ENCODE measurements at places on chromosomes 5 and 9.
A peak's percentile ranks its signal among the peaks of the same experiment; 100 is the strongest.

- no peak for DNase-seq
- peaks cover 87% of the 10 kb centered on the region for H3K27me3 ChIP-seq
- peak overlapping the region; percentile 60 for H3K4me3 ChIP-seq
- H3K27ac ChIP-seq, result no peak overlapping the region
- peaks cover 4% of the 10 kb centered on the region for H3K36me3 ChIP-seq
Measured at GRCh38 chr5:115815693-115816225, 700 bp downstream of the CDO1 start.

DNA sequence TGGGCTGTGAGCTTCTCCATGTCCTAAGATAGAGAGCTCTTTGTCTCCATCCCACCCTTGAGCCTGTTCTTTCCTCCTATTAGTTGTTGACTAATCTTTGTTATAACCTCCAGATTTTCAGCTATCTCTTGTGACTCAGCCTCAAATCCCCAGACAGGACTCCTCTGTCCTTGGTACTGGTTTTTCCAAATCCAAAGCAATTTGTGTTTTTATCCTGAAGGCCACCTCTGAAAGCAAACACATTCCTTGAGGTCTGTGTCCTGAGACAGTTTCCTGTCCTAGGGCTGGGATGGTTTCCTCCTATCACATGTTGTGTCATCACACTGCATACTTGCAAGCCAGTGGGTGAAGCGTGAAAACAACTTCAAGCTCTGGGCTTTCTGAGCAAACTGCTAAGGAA lies 8.5 kb downstream of the TNC start:
- H3K4me3 ChIP-seq, result no peak overlapping the region
- no peaks in the 10 kb centered on the region for H3K4me1 ChIP-seq
- no peaks in the 10 kb centered on the region for H3K36me3 ChIP-seq
- no peak overlapping the region for H3K27ac ChIP-seq
- peaks cover 54% of the 10 kb centered on the region for H3K27me3 ChIP-seq
- DNase-seq, result no peak

DNA sequence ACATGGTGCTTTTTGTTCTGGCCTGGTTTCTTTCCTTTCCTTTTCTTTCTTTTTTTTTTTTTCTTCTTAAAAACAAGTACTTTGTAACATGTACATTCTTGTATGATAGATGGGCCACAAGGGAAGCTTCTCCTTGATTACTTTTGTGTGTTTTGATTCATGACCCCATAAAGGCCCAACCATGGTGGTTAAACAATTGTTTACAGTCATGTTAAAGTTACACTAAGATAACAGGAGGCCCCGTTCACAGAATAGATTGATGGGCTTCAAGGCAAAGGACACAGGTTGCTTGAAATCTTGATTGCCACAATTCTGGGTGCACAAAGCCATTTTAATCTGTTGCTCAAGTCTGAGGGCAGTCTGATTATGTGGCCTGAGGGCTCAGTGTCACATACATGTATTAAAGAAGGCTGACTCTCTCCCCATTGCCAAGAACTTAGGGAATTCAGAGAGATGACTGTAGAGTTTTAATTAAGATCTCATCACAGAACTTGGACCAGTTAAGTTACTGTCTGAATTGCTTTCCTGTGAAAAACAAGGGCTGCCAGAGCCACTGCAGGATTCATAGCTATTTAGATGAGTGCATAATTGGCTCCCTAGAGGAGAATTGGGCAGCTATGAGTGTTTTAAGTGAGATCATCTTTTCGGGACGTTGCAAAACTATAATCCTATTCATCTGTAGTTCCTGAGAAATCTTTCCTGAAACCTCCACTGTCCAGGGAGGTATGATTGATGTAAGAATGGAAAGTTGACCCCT lies 163.4 kb downstream of the TLE4 start:
- H3K4me1 ChIP-seq, result no peaks in the 10 kb centered on the region
- no peak overlapping the region for H3K4me3 ChIP-seq
- H3K36me3 ChIP-seq, result no peaks in the 10 kb centered on the region
- no peak for DNase-seq
- no peaks in the 10 kb centered on the region for H3K27me3 ChIP-seq

DNA sequence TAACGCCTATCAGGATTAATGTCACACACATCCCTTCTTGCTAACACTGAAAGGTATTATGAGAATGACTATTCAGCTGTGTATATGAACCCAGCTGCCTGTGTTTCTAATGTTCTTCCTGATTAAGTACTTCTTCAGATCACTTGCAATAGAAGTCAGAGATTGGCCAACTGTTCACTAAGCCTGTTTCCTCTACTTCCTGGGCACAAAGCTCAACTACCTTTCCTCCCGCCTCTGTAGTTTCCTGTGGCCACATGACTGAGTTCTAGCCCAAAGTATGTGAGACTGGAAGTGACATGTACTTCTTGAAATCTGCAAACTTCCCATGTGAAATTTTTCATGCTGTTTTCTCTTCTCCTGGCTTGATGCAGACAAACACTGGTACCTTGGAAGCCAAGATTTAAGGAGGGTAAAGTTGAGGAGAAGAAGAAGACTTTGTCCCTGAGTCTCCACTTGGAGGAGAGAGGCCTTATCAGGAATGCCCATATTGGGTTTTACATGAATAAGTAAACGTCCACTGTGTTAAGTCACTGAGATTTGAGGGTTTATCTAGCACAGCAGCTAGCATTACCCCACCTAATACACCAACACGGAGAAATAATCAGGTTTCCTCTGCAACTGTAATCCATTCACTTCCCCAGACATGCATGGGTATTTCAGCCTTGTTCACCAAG lies 58.6 kb downstream of the SLIT3 start:
- peaks cover 19% of the 10 kb centered on the region for H3K27me3 ChIP-seq
- no peak for DNase-seq
- H3K4me1 ChIP-seq, result no peaks in the 10 kb centered on the region
- H3K4me3 ChIP-seq, result no peak overlapping the region
- no peak overlapping the region for H3K27ac ChIP-seq

DNA sequence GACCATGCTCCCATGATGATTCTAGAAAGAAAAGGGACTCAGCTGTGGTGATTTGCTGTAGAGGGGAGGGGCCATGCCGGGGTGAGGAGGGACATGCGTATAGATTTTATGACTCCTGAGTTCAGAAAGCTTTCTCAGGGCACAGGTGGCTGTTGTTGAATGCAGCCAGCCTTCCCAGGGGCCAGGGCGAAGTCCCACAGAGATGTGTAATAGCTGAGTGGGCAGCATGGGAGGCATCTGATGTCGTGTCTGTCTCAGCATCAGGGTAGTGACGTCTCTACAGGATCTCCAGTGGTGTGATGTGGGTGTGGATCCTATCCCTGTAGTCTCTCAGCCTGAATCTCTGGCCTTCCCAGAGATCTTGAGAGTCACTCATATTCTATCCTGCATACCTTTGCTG lies 7.8 kb upstream of the BOD1 start:
- no peak for DNase-seq
- H3K27me3 ChIP-seq, result peaks cover 21% of the 10 kb centered on the region
- H3K4me1 ChIP-seq, result no peaks in the 10 kb centered on the region
- no peak overlapping the region for H3K4me3 ChIP-seq
- no peaks in the 10 kb centered on the region for H3K36me3 ChIP-seq
- no peak overlapping the region for H3K27ac ChIP-seq

GRCh38 chr5:81749561-81750307 lies 1.2 kb downstream of the SSBP2 start:
- peaks cover 3% of the 10 kb centered on the region for H3K4me1 ChIP-seq
- peak overlapping the region; percentile 90 for H3K4me3 ChIP-seq
- peaks cover 13% of the 10 kb centered on the region for H3K36me3 ChIP-seq
- DNase-seq, result peak; percentile 28
- H3K27ac ChIP-seq, result peak overlapping the region; percentile 72
- peaks cover 7% of the 10 kb centered on the region for H3K27me3 ChIP-seq

- H3K27me3 ChIP-seq, result peaks cover 9% of the 10 kb centered on the region
- no peak for DNase-seq
Measured at GRCh38 chr5:174547814-174548213, 176.6 kb upstream of the MSX2 start.

DNA sequence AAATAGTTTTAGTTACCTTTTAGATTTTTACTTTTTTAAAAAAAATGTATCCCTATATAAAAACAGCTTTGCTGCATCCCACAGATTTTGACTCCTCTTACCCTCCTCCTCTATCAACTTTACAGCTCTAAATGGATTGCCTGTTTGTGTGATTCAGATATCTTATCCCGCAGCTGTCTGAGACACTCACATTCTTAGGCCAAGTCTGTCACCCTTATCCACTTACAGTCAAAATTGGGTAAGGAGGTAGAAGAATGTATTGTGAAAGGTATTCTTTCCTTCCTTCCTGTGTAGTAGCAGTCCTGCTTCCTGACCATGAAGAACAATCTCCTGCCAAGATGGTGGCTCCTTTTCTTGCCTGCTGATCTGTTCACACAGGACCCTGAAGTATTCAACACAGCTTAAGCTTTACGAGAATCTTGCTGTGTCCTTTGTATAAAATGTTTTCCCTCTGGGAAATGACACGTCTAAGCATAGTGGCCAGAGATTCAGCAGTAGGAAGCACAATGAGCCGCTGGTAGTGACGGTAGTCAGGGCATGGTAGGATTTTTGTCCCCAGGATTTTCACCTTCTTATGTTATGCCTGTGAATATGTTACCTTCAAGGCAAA lies 67.7 kb upstream of the ST8SIA4 start:
- no peak for DNase-seq
- H3K27ac ChIP-seq, result no peak overlapping the region
- no peaks in the 10 kb centered on the region for H3K4me1 ChIP-seq
- H3K36me3 ChIP-seq, result no peaks in the 10 kb centered on the region

- no peaks in the 10 kb centered on the region for H3K4me1 ChIP-seq
- H3K4me3 ChIP-seq, result no peak overlapping the region
- H3K27ac ChIP-seq, result no peak overlapping the region
- H3K27me3 ChIP-seq, result peaks cover 17% of the 10 kb centered on the region
Measured at GRCh38 chr9:69573651-69574050, 98.5 kb downstream of the APBA1 start.

GRCh38 chr5:72170101-72170500 lies 62.8 kb downstream of the MAP1B start:
- no peaks in the 10 kb centered on the region for H3K4me1 ChIP-seq
- peaks cover 38% of the 10 kb centered on the region for H3K27me3 ChIP-seq
- no peak overlapping the region for H3K27ac ChIP-seq
- H3K4me3 ChIP-seq, result no peak overlapping the region
- DNase-seq, result no peak

GRCh38 chr5:127785098-127785927 lies 82.1 kb downstream of the CCDC192 start:
- peak overlapping the region; percentile 34 for H3K4me3 ChIP-seq
- H3K36me3 ChIP-seq, result peaks cover 4% of the 10 kb centered on the region
- H3K27ac ChIP-seq, result peak overlapping the region; percentile 88
- H3K27me3 ChIP-seq, result peaks cover 12% of the 10 kb centered on the region
- DNase-seq, result peak; percentile 14
- peaks cover 21% of the 10 kb centered on the region for H3K4me1 ChIP-seq

- peak overlapping the region; percentile 98 for H3K4me3 ChIP-seq
- H3K36me3 ChIP-seq, result peaks cover 21% of the 10 kb centered on the region
- H3K4me1 ChIP-seq, result peaks cover 55% of the 10 kb centered on the region
- peak overlapping the region; percentile 27 for H3K27ac ChIP-seq
- no peaks in the 10 kb centered on the region for H3K27me3 ChIP-seq
Measured at GRCh38 chr5:123514615-123515355, 2.8 kb downstream of the CSNK1G3 start.

GRCh38 chr9:108478431-108479332 lies 377.1 kb downstream of the ACTL7B start:
- no peaks in the 10 kb centered on the region for H3K27me3 ChIP-seq
- H3K36me3 ChIP-seq, result no peaks in the 10 kb centered on the region
- H3K4me1 ChIP-seq, result no peaks in the 10 kb centered on the region
- no peak for DNase-seq

GRCh38 chr9:127977884-127978647 lies 2.7 kb downstream of the EEIG1 start:
- peak overlapping the region; percentile 99 for H3K27ac ChIP-seq
- DNase-seq, result no peak
- H3K4me1 ChIP-seq, result peaks cover 57% of the 10 kb centered on the region

GRCh38 chr5:174532455-174533453 lies 191.6 kb upstream of the MSX2 start:
- H3K4me3 ChIP-seq, result no peak overlapping the region
- no peak for DNase-seq

DNA sequence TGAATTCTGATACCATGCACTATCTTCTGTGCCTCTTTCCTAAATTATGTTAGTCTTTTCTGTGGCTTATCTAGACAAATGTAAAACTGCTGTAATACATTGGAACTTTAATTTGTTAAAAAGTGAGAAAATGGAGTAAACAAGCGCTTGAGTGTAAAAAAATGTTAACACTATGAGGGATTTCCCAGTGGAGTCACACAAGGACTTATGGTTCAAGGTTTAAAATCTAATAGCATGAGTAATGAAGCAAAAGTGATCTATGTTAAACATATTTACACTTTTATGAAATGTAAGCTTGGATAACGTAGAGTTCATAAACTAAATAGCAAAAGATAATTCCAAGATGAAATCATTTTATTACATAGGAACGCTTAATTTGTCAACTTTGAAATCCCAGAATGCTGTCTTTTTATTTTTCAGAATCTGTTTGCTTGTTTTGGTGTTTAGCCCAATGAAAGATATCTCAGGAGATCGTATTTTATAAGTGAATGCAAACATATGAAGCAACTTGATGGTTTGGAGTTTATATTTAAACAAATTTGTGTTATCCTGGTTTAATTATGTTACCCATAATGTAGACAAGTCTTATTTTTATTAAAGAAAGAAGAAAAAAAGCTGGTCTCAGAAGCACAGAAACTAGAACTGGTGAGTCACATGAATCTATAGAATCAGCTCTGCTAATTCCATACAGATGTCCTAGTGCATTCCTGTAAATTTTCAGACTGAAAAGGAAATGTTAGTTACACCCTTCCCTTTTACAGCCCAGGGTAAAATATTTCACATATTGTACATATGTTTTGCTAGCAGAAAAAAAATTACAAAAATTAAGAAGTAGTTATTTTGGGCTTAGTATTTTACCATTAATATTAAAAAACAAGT lies 34.2 kb upstream of the FBN2 start:
- DNase-seq, result no peak
- no peaks in the 10 kb centered on the region for H3K27me3 ChIP-seq

- peaks cover 5% of the 10 kb centered on the region for H3K4me1 ChIP-seq
- H3K27ac ChIP-seq, result peak overlapping the region; percentile 51
- H3K36me3 ChIP-seq, result no peaks in the 10 kb centered on the region
- no peaks in the 10 kb centered on the region for H3K27me3 ChIP-seq
- DNase-seq, result no peak
Measured at GRCh38 chr9:131361202-131361833, 32.6 kb upstream of the PRRC2B start.

- DNase-seq, result no peak
- H3K27ac ChIP-seq, result no peak overlapping the region
- no peak overlapping the region for H3K4me3 ChIP-seq
- H3K27me3 ChIP-seq, result peaks cover 45% of the 10 kb centered on the region
- H3K36me3 ChIP-seq, result no peaks in the 10 kb centered on the region
Measured at GRCh38 chr9:68603371-68603770, 62.7 kb upstream of the TMEM252 start.
